ENCODE measurements at places on chromosomes 1 and 21.

GRCh38 chr1:30487042-30487441 lies 236.3 kb downstream of the MATN1 start:
- DNase-seq: no peak

DNA sequence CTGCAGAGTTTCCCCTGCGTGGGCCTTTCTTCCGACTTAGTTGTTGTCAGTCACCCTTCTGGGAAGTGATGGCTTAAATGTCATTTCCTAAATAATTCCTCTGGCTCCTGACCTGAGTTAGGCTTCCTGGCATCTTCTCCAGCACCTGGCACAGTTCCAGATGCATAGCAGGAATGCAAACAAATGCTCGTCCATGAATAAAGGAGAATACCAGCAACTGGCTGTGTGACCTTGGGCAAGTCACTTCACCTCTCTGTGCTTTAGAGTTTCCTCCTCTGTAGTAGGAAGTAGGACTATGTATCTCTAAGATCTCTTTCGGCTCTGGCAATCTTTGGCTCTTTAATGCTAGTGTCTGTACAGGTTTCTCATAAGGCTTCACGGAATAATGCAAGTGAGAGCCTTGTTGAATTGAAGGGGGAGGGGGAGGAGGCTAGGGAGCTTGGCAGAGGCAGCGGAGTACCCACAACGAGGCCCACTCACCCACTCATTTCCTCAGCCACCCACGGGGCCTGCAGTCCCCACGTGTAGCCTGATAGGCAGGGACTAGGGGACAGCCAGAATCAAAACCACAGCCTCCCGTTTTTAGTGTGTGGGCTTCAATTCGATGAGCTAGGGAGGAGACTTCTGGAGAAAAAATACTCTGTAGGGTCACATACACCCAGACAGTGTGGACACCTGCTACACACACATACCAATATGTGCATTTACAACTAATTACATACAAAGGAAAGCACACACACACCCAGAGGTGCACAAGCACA lies 48.1 kb downstream of the TENT5C start:
- no peak for DNase-seq

DNA sequence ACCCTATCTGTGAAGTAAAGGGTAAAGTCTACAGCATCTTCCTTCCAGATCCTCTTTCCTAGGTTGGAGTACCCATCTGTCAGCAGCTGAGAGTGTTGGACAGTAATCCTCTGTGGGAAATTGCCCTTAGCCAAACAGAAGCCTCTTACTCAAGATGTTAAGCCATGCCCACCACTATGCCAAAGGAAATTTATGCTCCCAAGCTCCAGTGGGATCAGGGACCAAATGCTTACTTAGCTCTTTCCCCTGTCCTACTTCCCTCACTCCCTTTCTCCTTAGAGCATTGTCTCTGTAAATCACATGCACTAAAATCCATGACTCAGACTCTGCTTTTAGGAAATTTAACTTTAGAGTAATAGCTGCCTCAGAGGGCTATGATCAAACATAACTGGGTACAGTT lies 254.0 kb downstream of the BRINP2 start:
- no peak for DNase-seq

DNA sequence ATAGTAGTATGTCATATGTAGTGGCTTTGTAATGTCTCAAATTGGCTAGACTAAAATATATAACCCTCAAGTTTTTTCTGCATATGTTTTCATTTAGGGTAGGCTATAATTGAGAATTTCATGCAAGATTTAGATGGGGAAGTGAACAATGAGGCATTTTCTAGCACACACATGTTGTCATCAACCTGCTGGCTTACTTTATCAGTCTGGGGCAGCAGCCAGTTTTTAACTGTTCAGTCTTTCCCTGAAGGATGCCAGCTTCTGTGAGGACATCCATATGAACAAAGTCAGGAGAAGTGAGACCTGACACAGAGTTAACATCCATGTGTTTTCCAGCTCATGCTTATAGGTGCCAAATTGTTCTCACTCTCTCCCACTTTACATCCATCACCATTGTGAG lies 74.7 kb upstream of the OLFM3 start:
- DNase-seq: no peak

DNA sequence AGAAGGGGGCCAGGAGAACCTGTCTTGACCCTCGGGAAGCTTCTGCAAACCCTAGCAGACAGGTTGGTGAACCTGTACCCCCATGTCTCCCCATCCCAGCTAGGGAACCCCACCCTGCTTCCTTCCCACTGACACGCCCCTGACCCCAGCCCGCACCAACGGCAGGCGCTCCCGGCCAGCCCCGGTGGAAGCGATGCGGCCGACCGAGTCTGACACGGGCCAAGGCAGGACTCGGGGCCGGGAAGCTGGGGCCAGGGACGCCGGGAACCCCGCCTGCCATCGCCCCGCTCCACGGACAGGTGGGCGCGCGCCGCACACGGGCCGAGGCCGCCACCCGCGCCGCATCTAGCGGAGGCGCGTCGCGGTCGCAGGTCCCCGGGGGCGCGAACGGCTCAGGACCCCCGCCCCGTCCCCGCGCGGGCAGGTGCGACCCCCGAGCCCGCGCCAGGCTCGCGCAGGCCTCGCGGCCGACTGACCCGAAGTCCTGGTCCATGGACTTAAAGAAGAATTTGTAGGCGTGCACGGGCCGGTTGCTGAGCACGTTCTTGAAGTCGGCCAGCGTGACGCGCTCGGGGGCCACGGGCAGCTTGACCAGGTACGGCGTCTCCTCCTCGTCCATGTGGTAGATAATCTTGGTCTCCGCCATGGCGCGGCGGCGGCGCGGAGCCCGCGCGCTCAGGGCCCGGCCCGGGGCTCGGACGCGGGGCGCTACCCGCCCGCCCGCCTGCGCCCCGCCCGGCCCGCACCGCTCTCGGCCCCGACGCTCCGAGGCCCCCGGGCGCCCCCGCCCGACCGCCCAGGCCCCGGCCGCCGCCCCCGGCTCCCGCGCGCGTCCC lies 580 bp downstream of the DVL1 start:
- DNase-seq: no peak

DNA sequence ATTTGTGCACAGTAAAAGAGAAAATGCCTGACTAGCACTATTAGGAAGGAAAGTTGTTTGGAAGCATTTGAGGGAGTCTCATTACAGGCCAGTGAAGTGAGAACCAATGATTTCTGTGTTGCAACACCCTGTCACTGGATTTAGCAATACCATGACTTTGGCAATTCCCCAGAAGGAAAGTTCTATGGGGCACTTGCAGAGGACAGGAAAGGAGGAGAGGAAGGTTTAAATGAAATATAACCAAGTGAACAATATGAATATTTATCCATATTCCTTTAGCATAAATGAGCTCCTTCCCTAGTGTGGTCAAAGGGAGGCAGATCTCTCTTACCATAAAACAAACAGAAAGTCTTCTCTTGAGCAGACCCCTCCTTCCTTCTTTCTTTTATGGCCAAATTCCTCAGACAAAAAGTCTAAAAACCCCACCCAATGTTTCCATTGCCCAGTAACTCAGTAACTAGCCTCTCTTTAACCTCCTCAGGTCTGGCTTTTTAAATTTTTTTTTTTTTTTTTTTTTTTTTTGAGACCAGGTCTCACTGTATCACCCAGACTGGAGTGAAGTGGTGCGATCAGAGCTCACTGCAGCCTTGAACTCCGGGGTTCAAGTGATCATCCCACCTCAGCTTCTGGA lies 5.5 kb downstream of the TLR5 start:
- no peak for DNase-seq

- DNase-seq: no peak
Measured at GRCh38 chr1:161986328-161986727, 37.3 kb downstream of the OLFML2B start.

- DNase-seq: no peak
Measured at GRCh38 chr1:148317288-148317985, 165.4 kb upstream of the NBPF11 start.

DNA sequence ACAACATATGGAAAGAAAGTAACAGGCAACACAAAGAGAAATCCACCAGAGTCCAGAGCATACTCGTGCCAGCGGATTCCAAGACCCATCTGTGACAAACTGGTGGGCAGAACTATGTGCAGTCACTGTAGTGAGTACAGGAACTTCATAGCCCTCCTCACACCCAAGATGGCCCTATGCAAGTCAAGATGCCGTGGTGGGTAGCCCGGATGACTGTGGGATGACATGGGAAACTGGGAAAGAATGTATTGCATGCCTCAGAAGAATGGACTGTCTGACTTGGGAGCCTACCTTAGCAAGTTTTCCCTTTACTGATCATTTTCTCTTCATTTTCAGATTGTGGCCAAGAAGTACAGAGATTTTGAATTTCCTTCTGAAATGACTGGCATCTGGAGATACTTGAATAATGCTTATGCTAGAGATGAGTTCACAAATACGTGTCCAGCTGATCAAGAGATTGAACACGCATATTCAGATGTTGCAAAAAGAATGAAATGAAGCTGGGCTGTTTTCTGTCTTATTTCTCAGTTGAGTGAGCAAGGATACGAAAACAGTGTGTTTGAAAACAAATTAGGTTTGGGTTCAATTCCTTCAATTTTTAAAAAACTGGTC lies 47.3 kb downstream of the CLIC6 start:
- DNase-seq: no peak

DNA sequence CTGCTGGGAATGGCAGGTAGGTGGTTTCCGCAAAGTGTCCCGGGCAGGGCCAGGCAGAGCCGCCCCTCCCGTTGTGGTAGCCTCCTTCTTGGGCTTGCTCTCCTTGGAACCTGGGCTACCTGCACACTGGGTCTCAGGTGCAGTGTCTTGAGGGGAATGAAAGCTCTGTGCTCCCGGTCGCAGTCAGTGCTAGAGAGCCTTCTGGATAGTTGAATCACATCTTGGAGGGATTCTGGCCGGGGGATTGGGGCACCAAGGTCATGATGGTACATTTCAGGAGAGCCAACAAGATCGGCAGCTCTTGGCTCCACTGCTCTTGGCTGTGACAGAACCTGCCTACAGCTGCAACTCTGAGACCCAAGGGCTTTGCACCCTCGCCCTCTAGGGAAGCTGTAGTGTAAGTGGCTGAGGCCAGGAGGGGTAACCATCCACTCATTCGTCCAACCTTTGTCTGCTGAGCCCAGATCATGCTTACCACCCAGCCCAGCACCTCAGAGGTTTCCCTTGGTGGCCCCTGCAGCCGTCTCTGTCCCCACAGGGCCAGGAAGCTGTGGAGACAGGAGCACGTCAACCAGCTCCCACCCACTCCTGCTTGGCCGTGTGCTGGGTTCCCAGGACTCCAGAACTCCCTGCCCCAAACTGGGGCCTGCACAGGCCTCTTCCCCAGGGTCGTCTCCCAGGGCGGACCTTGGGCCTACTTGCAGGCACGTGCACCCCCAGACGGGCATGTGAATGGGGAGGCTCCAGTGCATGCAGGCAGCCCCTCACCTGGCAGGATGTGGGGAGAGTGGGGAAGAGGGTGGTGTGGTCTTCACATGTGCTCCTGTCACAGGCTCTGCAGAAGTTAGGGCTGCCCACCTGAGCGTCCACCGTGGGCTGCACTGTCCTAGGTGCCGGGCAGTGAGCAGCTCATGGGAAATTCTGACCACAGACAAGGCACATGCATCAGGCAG lies 40.0 kb downstream of the NTPCR start:
- DNase-seq: no peak

DNA sequence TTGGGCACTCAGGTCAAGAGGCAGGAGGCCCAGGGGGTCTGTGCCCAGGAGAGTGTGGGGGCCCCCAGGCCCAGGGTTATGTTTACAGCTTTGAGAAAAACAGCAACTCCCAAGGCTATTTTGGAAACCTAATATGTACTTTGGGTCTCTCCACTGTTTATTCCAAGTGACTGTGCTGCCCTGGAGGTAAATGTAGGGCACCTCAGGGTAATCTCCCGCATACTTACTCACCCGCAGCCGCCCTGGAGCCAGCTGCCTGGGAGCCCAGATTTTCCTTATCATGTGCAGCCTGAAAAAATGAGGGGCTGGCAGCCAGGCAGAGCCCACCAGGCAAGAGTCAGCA lies 20.0 kb downstream of the IFFO2 start:
- no peak for DNase-seq
